ENCODE measurements at places on chromosomes 7 and 10.

DNA sequence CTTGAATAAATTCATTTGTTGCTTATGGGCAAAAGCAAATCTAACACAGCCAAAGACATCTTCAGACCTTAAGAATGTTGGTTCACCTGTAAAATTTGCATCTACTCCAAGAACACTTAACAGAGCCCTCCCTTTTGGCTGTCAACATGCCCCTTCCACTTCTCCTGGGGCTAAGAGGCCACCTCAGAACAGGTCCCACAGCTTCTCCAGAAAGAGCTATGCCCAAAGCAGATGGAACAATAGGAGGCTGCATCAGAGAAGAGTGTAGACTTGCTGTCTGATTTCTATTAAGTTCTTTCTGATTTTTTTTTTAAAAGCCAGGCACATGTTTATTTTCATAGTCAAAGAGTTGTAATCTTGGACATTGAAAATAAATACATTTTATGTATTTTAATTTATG is 26.1 kb upstream of the TRIL start:
- no peak for DNase-seq

DNA sequence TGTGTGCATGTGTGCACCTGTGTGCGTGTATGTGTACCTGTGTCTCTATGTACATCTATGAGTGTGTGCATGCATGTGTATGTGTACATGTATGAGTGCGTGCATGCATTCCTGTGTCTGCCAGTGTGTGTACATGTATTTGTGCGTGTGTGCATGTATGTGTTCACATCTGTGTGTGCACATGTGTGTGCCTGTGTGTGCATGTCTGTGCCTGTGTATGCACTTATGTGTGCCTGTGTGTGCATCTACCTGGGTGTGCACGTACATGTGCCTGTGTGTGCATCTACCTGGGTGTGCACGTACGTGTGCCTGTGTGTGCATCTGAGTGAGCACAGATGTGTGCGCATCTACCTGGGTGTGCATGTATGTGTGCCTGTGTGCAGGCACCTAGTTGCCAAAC is 102.2 kb upstream of the DIP2C start:
- DNase-seq = no peak

DNA sequence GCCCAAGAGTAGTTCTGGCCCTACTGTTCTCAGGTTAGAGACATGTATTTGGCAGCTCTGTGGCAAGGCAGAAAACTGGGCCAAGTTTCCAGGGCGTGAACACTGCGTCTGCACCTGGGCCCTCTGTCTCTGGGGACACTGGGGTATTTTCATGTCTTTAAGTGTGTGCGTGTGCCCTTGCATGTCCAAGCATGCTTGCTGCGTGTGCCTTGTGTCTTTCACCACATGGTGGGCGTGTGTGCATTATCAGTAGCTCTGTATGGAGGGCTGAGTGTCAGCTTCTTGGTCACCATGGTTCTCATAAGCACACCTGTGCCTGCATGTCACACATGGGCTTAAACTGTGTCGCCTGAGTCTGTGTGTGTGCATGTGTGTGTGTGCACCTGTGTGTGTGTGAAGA is 69.3 kb downstream of the HIPK2 start:
- no peak for DNase-seq

GRCh38 chr10:119608316-119609155 is 11.8 kb upstream of the TIAL1 start:
- DNase-seq = peak; percentile 31

DNA sequence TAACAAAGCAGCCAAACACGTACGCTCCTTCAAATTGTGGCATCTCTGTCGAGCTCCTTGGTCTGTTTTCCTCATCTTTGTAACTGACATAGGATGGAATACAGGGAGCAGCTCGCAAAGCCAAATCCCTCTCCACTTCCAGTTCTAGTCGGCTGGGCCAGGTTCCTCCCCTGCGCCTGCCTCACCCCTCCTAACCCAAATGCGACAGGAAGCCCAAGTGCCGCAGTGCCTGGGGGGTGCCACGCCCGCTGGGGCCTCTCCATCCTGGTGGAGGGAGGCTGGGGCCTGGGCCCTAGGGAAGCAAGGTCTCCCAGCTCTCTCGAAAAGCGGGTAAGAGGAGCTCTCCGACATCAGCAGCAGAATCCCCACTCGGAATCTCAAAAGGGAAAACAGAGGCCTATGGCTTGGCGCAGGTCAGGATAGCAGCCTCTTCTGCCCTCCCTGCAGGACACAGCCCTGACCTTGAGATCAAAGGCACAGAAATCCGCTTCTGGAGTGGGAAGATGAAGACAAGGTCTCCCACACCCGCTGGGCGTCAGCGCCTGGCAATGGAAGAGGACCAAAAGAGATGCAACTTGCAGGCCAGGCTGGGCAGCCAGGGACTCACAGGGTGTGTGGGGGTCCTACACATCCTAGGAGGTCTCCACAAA is 165.8 kb downstream of the NRF1 start:
- DNase-seq = no peak

GRCh38 chr7:77657427-77658224 is 38.6 kb upstream of the RSBN1L start:
- DNase-seq = peak; percentile 49

DNA sequence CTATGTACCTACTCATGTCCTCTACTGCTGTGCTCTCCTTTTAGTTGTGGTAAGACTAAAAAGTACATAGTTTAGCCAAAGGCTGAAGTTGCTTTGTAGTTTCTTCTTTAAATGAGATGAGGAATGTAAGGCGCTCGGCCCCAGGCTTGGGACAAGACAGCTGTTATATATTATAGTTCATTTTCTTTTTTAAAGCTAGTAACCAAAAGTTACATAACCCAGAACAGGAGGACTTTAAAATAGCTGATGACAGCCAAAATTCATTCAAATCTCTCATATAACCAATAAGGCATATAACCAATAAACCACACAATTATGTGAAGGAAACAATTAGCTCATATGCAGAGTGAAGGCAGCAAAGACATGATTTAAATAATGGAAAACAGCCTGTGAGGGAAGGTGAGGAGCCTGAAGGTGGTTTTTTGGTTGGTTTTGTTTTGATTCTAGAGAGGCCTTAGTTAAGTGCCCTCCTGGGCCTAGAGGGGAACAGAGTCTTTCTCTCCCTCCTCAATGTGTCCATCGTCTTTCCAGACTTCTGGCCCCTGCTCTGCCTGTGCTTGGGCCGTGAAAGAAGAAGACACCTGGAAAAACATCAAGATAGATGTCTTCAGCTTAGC is 35.8 kb downstream of the SLC26A4 start:
- peak; percentile 37 for DNase-seq

DNA sequence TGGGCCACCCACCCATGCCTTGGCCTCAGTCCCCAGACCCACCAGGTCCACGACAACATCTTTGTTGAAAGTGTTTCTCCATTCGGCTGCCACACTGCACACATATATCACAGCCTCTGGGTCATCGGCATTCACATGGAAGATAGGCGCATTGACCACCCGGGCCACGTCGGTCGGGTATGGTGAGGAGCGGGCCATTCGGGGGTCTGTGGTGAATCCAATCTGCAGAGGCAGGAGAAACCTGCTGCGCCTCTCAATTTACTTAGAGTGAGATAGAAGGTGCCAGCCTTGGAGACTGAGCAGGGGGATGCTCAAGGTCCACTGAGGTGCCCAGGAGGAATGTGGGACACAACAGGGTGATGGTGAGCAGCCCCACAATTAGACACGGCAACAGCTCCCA is 16.4 kb downstream of the OGDHL start:
- DNase-seq = no peak

- no peak for DNase-seq
Measured at GRCh38 chr10:26081459-26081858, 135.1 kb upstream of the GAD2 start.

DNA sequence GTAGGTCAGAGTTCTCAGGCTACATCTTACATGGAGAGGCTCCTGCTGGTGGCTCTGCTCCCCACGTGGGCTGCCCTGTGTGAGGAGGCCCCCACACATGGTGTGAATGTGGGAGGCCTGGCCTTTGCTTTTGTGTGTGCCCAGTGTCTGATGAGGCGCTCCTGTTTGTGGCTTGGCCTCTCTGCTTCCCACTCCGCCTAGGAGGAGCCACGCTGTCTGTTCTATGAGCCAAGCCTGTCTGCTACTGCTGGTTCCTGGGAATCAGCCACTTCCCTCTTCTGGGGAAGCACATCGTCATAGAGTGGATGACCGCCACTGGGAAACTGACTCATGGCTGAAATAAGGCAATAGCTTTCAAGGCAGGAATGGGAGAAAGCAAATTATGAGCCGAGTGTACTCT is 87.1 kb downstream of the CYP26A1 start:
- peak; percentile 86 for DNase-seq

DNA sequence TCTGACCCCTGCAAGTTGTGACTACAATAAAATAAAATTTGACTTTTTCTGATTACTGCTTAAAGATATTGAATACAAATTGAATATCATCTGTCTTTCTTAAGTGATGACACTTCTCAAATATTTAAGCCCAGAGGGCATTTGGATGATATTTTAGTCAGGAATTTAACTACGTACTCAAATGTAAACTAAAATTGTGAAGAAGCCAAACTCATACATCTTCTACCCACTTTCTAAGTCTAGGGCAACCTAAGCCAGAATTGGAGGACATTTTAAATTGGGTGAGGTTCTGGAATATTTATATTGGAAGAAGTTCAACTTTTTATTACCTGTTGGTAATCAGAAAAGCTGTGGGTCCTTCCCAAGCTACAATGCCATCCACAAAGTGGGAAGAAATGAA is 149.1 kb upstream of the WDR11 start:
- no peak for DNase-seq

DNA sequence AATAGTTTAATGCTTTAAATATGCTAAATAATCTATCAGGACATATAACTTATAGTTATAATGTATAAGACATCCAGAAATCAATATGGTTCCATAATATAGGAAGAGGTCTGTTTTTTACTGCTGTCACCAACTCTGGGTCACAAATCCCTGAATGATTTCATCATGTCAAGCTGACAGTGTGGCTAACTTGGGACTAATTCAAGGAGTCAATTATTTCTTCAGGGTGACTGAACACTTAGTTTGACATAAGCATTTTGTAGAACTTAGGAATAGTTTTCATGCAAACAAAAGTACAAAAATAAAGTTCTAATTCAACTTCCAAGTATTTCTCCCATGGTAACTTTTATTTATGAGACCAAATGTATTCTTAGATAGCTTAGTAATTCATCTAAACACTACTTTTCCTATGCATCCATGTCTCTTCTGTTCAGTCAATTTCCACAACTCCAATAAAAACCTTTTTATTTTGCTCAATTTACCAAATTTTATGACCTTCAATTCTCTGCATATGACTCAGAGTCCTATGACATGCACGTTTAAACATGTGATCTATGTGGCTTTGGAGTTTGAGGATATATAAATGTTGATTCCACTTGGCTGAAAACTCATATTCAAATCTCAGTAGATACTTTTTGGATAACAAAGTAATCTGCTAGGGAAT is 40.3 kb upstream of the GNAT3 start:
- peak; percentile 36 for DNase-seq

GRCh38 chr7:71682841-71683781 is 551.2 kb downstream of the GALNT17 start:
- peak; percentile 20 for DNase-seq

- DNase-seq = no peak
Measured at GRCh38 chr7:153370092-153370491, 610.5 kb downstream of the ACTR3B start.

GRCh38 chr7:150340024-150340749 is 1.2 kb downstream of the RARRES2 start:
- DNase-seq = peak; percentile 24

DNA sequence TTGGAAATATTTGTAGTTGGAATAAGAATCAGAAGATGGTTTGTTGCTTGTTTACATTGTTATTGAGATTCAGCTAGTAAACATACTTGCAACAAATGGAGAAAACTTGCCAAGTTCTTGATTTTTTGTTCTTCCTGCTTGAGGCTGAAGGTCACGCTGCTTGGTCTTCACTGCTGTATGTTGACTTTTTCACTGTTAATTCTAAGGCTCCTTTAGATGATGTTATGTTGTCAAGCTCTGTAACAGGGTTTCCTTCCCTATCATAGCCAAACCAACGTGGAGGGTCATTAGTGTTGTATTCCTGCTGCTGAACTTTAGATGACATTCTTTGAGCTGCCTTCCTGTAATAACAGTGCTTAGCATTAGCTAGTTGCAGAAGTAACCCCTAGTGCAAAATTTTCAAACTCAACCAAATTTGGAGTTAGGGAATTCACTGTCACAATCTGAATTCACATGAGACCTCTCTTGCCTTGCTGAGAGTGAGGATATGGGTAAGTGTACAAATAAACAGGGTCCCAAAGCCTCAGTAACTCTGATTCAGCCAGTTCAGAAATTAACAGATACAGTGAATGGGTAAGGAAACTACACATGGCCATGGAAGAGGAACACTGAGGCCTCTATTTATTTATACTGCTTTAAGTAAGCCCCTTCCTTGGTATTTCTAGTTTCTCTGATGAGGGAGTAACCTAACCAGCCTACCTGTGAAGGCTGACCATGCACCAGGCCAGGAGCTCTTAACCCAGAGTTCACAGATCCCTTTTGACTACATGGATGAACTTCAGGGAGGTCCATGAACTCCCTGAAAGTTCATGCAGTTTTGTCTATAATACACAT is 64.6 kb downstream of the FAM185A start:
- DNase-seq = no peak
